Left ventricle myocardium superior (tissue), 1 donor: ENCODE measurements at places on chromosomes 2 and 18. TPM values are rescaled to one million over a fixed set of nuclear protein-coding genes. Genes with fewer than 3 reads are reported as not detected.

GRCh38 chr2:167987026-167987425, 260.4 kb downstream of the STK39 start:
- DNase-seq, result no peak

MC2R gene
- not detected for total RNA-seq

TRIM43 gene
- total RNA-seq, result not detected

DNA sequence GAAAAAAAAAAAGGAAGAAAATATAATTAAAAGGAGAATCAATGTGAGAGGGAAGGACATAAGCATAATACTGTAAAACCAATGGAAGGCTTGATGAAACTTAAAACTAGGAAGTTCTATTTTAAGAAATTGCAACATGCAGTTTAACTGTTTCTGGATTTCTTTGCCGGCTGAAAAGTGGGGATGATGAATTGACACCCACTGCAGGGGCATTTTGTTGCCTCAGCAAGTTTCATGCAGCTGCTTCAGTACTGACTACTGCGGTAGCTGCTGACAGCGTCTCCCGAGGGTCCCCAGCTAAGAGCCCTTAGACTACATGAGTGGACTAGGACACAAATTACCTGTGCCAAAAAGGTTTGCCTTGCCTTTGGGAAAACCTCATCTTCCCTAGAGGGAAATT, 69.2 kb downstream of the B3GNT2 start:
- no peak for DNase-seq

IFT172 gene
- total RNA-seq, result 22.4 TPM

DNA sequence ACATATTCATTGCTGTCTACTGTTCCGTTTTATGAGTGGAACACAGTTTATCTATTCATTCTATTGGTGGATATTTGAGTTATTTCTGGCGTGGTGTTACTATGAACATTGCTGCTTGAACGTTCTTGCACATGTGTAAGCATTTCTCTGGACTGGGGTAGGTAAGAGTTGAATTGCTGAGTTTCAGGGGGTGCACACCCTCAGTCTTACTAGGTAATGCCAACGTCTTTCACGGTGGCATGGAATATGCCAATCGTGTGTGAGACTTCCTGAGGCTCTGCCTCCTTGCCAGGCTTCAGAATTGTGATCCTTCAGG, 56.4 kb upstream of the TXNDC2 start:
- no peak for DNase-seq

- no peak for DNase-seq
Observed at GRCh38 chr18:79628416-79629248, 51.0 kb upstream of the CTDP1 start.
